Astrocyte (in vitro differentiated cells and primary cell): ENCODE measurements at places on chromosomes 11 and 22.

DNA sequence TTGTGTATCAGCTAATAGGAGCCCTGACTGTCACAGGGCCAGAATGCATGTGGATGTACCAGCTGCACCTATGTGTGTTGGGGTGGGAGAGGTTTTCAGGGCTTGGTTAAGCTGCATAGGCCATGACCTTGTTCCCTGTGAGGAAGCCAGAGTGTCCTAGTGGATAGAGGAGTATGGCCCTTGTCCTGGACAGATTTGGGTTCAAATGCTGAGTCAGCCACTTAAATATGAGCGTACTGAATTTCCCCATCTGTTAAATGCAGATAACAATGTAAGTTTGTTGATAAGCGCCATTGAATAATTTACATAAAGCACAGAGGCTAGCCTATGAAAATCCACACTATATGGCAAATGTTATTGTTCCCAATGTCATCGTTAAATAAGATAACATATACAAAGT is 74.4 kb downstream of the PANX1 start:
- no peak for DNase-seq

- DNase-seq = no peak
Observed at GRCh38 chr11:63768237-63769041, at the start of gene ZFTA. Gene ZFTA (minus strand): TSS chr11:63768775. CDS start chr11:63768622, 153 bp downstream.

DNA sequence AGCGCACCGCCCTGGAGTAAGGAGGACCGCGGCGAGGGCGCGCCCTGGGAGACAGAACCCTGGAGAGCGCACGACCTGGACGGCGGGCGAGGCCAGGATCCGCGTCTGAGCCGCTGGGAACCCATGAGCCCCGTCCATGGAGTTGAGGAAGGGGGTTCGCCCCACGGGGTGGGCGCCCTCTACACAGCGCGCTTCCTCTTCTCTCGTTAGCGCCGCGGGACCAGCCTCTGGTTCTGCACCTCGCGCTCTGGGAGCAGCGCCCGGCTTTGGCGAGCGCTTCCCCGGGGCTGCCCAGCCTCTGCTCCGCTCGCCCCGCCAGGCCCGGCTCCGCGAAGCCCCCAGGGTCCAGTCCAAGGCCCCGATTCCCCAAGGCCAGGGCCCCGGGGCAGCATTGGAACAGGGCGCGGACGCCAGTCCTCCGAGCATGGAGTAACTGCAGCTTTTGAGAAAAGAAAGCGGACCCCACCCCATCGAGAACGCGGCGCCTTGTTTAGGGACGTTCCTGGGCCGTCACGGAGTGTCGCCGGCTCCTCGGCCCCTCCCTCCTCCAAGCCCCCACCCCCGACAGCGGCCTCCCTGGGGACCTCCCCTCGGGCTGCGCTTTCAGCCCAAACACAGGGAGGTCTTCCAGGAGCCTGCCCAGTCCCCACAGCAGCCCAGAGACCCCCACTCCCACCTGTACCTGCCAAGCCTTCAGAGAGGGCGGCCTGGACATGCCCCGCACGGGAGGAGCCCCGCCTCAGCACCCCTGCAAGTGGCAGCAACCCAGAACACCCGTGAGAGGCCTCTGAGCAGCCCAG is 56.2 kb downstream of the BRD1 start:
- no peak for DNase-seq

GRCh38 chr22:46900549-46900948 is 138.1 kb downstream of the TBC1D22A start:
- DNase-seq = no peak

GRCh38 chr11:46127150-46127638 is 5.9 kb upstream of the PHF21A start:
- peak; percentile 19 for DNase-seq

GRCh38 chr11:116930177-116930576 is 92.8 kb upstream of the APOA1 start:
- peak; percentile 32 for DNase-seq

- no peak for DNase-seq
Observed at GRCh38 chr22:43246188-43246587, 59.3 kb upstream of the TTLL12 start.

- DNase-seq = no peak
Observed at GRCh38 chr11:68012044-68012842, 2.1 kb downstream of the ALDH3B1 start.

- peak; percentile 82 for DNase-seq
Observed at GRCh38 chr11:33530815-33531214, 169.8 kb downstream of the C11orf91 start.

GRCh38 chr11:32090545-32091370 is at the start of gene RCN1:
Gene RCN1 (plus strand): TSS chr11:32091074. CDS start chr11:32091197, 123 bp downstream.
- peak; percentile 74 for DNase-seq

DNA sequence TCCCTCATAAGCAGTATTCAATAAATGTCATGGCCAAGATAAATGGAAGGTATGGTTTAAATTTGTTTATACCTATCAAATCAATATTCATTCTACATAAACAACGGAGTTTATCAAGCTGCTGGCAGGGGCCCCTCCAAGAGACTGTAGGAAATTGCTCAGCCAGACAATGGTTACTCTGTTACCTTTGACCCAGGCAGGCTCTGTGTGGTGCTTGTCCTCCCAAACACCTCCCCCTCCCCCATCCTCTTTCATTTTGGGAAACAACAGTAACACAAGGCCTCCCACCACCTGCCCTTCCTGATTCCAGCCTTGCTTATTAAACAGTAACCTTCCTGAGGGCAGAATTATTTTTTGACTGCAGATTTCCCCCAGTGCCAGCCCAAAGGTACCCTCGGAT is 10.5 kb upstream of the ZBTB16 start:
- DNase-seq = no peak

GRCh38 chr11:83033371-83033770 is 38.3 kb downstream of the RAB30 start:
- no peak for DNase-seq

DNA sequence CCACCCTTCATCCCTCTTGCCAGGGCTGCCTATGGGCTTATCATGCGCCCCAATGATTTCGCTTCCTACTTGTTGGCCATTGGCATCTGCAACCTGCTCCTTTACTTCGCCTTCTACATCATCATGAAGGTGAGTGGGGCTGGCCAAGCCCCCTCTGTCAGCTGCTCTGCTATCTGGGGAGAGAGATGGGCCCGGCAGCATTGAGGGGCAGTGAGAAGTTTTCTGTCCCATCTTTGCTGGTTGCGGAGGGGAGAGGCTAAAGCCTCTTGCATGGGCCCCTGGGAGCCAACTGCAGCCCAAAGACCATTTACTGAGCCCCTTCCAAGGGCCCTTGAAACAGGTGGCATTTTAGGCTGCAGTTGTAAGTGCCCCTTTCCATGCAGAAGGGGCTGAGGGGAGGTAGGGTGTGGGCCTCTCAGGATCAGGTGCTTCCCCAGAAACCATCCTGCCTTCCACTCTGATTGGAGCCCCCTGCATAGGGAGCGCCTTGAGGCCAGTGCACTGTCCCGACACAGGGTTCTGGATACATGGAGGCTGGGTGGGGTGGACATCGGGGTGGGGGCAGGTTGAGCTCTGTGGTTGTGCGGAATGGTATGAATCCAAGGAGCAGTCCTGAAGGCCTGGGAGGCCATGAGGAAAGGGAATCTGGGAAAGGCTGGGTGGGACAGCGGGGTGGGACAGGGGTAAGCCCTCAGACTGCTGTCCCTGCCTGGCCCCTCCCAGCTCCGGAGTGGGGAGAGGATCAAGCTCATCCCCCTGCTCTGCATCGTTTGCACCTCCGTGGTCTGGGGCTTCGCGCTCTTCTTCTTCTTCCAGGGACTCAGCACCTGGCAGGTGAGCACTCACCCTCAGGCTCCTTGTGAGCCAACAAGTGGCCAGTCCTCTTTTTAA is 5.8 kb upstream of the TAGLN start:
- DNase-seq = no peak

GRCh38 chr11:109424901-109425300 is 2.9 kb downstream of the C11orf87 start:
- no peak for DNase-seq

DNA sequence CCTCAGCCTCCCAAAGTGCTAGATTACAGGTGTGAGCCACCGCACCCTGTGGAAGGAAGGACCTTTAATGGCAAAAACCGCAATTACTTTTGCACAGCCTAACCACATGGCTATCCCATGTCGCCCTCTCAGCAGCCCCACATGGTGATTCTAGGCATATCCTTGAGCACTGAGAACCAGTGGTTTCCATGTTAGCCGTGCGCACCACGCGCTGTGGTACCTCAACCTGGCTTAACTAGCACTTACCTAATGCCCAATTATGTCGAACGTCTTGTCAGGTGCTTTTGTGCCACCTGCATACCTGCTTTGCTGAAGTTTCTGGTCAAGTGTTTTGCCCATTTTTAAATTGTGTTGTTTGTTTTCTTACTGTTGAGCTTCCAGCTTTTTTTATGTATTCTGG is 697.9 kb downstream of the BRD1 start:
- DNase-seq = no peak

GRCh38 chr11:42779555-42779954 is 532.2 kb upstream of the API5 start:
- DNase-seq = no peak

DNA sequence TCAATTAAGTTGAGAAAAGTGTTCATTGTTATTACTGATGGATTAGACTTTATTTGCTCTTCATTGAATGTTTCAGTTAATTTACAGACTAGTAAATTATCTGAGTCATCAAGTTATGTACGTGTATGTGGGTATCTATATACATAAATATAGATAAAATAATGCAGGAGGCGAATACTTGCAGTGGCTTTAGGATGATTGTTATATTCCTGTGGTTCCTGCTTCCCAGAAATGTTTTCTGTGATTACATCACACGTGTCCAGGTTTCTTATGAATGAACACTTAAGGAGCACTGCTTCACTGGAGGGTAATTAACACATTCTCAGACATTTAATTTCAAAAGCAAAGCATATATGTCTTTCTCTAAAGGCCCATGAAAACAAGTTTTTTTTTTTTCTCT is 28.4 kb downstream of the YAP1 start:
- DNase-seq = peak; percentile 95

DNA sequence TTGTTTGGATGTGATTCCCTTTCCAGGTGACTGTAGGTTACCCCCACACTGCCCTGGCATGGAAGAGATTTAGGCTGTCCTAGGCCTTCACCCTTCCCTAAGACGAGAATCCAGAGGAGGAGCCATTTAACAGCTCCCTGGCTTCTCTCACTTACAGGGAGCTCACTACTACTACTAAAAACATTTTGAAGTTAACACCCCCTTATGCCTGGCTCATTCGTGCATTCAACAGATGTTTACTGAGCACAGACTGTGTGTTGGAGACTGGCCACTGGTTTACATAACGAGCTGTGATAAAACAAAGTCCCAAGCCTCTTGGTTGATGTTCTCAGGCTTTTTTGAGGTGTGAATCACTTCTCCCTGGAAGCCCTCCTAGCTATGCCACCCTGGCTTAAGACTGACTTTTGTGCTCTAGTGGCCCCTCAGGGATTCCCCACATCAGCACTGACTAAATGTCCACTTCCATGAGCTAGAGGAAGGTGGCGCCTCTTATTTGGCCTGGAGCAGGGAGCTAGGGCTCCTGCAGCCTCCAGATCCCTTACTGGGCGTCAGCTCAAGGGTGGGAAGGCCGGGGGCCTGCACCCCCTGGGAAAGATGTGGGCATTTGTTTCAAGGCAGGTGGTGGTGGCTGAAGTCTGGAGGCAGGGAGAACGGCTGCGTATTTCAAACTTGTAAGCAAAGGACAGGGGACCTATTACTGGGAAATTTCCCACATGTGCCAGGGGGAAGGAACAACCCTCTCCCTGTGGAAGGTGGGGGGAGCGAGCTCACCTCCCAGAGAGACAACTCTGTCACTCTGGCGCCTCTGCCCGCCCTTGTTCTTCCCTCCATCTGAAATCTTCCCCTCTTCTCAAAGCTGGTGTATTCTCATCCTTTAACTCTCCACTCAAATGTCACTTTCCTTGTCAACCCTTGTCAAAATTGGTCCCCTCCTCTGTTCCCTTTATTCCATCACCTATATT is 19.4 kb upstream of the MALAT1 start:
- DNase-seq = peak; percentile 89

DNA sequence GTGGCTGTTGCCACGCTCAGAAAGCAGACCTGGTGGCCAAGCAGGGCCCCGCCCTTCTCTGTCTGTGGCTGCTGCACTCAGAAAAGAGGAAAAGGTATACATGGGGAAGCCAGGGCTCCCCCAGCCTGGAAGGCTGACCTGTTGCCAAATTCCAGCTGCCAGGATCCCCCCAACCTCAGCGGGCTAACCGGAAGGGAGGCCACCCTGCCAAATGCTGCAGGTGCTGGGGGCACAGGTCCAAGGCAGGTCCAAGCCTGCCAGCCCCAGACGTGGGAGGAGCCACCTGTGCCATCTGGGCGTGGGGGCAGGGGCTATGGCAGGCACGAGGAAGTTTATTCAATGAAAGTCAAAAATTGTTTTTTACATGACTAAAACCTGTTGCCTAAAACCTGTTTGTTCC is 2.6 kb downstream of the NPTXR start:
- no peak for DNase-seq

DNA sequence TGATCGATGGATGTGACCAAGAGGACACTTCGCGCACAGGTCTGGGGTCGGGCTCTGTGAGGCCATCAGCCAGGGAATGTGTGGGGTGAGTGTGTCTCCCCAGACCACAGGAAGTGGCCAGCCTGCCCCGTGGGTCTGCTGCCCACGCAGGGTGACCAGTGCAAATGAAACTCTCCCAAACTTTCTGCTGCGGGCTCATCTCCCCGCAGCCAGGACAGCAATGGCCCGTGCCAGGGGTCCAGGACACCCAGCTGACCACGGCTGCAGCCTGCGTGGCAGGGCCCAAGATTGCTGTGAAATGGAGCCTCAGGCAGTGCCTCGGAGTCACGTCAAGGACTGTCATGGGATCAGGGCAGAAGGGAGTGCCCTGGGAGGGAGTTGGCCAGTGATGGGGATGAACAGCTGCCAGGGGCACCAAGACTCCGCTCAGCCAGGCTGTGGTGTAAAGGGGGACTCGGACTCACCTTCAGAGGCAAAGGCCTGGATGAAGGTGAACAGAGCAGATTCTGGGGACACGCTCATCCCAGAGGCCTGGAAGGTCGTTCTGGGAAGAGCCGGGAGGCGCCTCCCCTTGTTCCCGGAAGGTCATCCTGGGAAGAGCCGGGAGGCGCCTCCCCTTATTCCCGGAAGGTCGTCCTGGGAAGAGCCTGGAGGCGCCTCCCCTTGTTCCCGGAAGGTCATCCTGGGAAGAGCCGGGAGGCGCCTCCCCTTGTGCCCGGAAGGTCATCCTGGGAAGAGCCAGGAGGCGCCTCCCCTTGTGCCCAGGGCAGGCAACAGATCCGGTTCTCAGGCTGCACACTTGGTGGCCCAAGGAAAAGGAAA is 252.6 kb downstream of the BRD1 start:
- DNase-seq = no peak

- no peak for DNase-seq
Observed at GRCh38 chr11:129694538-129694937, 121.1 kb upstream of the TMEM45B start.

- no peak for DNase-seq
Observed at GRCh38 chr22:37940698-37941376, 12.6 kb downstream of the C22orf23 start.

- peak; percentile 35 for DNase-seq
Observed at GRCh38 chr11:118956094-118956846, at the start of gene UPK2. Gene UPK2 (plus strand): TSS chr11:118956298. CDS start chr11:118956351, 53 bp downstream.

DNA sequence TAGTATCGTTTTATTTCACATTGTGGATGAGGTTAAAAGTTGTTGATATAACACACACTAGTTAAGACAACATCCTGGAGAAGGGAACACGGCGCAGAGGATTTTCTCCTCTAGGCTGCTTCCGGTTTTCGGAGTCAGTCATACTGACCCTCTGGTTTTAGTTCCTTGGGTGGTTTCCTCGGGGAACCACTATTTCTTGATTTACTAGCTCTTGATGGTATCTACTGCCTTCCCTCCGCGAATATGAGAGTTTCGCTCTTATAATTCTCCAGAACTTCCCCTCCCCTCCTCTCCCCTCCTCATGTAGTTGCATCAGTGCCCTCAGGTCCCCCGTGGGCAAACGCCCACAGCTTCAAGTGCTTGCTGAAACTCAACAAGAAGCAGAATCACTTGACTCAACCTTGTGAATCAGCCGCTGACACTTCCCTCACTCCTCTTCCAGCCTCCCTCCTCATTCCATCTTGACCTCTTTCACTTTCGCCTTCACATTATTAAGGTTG is 15.9 kb upstream of the APOBEC3A start:
- DNase-seq = no peak
